ENCODE measurements at places on chromosomes 7 and 10.

GRCh38 chr10:42971251-42971599, 105.6 kb upstream of the RET start:
- no peak for DNase-seq

DNA sequence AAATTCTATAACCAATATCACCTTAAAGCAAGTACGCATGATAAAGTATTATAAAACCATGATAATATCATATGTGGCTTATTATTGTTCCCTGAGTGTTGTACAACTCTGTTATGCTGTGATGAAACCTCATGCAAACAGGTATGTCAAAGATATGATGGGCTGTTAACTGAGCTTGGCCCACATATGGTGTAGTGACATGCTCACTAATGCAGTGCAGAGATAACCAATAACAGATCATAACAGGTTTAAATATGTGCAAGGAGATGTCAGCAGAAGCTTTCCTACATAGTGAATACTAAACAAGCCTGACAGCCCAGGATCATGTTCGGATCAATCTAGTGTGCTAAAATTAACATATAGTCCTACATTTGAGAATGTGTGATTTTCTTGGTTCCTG, 9.6 kb downstream of the CFTR start:
- DNase-seq: no peak

DNA sequence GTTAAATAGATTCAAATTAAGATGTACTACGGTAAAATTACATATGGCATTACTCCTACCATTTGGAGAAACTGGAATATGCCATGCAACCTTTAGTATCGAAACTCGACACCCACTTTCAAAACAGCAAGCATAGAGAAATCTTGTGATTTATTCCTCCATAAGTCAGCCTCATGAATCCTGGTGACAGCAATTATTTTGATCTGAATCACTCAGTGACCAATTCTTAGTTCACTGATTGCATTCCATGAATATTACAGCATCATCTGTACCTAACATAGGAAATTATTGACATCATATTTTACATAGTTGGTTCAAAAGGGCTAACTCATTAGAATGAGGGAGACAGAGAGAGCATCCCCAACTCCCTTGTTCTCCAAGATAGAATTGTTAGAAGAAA, 89.6 kb downstream of the CACNB2 start:
- no peak for DNase-seq

DNA sequence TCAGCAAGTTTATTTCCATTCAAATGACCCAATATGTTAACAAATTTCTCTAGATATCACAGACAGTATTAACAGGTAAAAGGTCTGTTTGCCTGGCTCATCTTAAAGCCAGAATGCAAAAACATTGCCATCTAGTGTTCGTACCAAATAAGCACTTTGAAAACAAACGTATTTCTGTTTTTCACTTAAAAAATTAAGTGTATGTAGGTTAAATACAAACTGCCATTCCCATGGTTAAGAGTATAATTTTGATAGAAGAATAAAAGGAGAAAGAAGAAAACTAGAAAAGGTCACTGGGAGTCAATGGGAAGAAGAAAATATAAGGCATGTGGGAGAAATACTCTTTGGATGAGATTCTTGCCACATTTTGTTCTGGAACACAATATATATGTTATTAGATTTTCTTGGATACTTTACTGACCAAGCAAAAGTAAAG, 51.0 kb downstream of the ORC5 start:
- DNase-seq: no peak

DNA sequence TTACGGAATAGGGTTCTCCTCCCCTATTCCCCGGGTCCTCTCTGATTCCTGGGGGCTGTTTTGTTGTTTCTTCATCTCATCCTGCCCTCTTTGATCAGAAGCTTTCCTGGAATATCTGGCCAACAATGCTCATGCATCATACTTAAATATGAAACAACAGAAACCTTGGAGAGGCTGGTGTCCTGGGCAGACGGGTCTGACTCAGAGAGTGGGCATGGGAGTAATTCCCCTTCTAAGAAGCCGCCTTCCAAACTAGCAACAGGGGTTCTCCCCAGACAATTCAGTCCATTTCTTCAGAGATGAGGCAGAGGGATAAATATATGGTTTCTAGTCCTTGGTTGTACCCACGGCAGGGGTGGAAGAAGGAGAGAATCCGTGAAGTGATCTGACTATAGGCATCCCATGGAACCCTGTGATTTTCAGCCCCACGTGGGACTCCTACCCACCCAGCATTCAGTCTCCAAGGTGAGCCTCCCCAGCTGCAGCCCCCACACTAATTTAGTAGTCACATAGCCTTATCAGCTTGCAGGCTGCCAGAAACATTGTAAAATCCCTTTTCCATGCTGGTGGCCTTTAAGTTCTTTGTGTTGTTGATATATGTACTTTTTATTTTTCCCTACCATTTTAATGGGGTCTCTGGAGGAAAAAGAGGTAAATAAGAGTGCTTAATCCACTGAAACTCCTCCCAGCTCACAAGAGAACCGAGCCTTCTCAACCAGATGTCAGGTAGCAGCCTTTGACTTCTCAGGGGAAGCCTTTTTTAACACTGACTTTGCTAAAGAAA, 119.2 kb downstream of the SFMBT2 start:
- DNase-seq: no peak

DNA sequence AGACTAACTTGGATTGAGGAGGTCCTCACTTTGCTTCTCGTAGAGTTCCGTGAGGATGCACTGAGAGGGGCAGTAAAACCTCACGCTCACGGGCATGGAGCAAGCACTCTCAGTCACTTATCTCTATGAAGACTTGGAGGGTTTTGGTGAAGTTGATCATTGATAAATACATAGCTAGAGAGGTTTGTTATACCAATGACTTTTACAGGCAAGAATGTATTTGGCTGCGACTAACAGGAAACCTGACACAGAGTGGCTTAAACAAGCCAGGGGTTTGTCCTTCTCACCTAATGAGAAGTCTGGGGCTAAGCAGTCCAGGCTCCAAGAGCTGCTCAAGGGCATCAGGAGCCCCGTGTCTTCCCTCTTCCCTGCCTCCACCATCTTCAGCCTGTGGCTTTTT, 6.1 kb downstream of the BICC1 start:
- DNase-seq: no peak

- DNase-seq: no peak
Observed at GRCh38 chr7:50265968-50266634, 38.4 kb upstream of the IKZF1 start.

- no peak for DNase-seq
Observed at GRCh38 chr7:50213622-50214017, 90.9 kb upstream of the IKZF1 start.

DNA sequence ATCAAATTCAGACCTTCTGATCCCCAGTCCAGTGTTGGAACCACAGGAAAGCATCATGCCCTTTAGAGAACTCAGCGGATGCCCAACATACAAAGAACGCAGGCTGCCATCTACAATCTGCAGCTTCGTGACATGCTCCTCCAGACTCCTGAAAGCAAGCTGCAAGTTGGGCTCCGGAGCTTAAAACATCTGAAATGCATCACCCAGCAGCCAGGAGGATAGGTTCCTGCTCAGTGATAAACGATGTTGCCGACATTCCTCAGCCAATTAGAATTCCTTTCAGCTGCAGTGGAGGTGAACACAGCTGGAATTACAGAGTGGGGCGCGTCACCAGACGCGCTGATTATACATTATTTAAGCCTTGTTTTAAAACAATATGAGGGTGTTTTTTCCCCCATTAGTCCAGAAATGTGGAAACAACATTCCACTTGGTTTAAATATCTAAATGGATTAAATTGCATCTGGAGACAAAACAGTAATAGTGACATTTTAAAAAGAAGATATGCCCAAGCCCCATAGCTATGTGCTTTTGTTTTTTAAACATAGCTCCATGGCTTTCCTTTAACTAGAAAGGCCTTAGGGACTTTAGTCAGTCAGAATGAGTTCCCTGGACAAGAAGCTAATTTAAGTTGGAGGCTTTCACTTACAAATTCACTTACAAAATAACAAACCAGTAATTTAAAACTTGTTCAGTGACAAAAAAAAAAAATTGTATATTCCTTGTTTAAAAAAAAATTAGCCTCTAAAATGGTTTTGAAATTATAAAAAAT, 6.3 kb downstream of the SMURF1 start:
- DNase-seq: no peak

- no peak for DNase-seq
Observed at GRCh38 chr7:156948361-156948760, 1.2 kb upstream of the NOM1 start.
